CD4-positive, alpha-beta T cell treated with Interleukin-10 for 1 hour (primary cell): ENCODE measurements at places on chromosomes 13 and 19.

- DNase-seq: no peak
These were observed 1526.5 kb upstream of the SLC10A2 start for GRCh38 chr13:104592545-104593250.

GRCh38 chr19:35693835-35694599 lies 10.3 kb upstream of the ZBTB32 start:
- DNase-seq: peak; percentile 94

- DNase-seq: no peak
These were observed 8.4 kb downstream of the GADD45B start for GRCh38 chr19:2484178-2484937.

GRCh38 chr19:58279042-58279924 lies 528 bp downstream of the ZNF8 start:
- DNase-seq: peak; percentile 42

GRCh38 chr19:10752913-10753704 lies 35.2 kb downstream of the DNM2 start:
- DNase-seq: no peak

- DNase-seq: peak; percentile 57
These were observed 7.5 kb upstream of the TSHZ3 start for GRCh38 chr19:31356587-31357314.

DNA sequence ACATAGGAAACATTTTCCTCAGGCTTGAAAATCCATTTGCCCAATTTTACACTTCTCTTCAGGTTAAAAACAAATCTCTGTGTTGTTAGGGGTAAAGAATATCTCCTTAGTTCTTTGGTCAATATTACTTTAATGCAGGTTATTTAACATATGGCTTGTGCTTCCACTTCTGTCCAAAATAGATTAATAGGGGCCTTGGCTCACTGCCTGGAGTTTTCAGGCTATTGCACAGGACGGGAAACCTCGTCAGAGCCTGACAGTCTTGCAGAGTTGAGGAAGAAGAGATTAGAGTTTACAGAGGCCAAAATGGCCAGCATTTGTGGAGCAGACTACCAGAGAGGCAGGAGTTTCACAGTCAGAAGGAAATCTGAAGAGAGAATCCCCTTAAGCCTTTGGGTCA lies 863.9 kb upstream of the GPC6 start:
- DNase-seq: no peak

GRCh38 chr13:44868397-44868796 lies 120.9 kb downstream of the NUFIP1 start:
- DNase-seq: no peak

- no peak for DNase-seq
These were observed 8.1 kb upstream of the ADGRE2 start for GRCh38 chr19:14786421-14786851.

DNA sequence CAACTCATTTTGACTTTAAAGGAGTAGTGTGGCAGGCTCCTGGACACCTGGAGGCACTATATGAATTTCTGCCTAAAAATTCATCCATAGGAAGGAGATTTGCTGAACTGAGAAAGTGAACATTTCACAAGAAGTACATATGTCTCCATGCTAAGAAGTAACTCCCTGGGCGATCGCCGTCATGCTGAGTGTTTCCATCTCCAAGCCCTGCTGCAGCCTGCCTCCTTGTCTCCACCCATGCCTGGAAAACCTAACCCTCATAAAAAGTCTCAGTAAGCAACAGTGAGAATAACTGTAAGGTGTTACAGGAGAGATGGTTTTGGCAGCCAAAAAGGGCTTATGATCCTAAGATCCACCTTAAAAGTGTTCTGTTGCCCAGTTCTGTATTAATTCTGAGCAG lies 251.3 kb downstream of the SHISA2 start:
- DNase-seq: no peak

DNA sequence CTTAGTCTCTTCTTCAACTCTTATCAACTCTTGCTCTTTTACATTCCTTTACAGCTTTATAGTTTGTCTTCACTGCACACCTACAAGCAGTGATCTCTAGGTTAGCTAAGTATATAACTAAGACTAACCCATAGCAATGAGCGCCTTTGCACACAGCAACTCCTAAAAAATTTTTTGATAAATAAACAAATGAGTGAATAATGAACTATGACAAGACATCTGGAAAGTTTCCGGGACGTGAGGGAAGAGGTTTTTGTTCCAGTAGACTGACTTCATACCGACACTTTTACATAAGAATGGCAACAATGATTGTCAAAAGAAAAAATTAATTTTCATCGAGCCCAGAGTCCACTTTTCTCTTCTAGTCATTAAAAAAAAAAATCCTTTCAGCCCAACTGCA lies 98.3 kb downstream of the ELF1 start:
- DNase-seq: no peak

DNA sequence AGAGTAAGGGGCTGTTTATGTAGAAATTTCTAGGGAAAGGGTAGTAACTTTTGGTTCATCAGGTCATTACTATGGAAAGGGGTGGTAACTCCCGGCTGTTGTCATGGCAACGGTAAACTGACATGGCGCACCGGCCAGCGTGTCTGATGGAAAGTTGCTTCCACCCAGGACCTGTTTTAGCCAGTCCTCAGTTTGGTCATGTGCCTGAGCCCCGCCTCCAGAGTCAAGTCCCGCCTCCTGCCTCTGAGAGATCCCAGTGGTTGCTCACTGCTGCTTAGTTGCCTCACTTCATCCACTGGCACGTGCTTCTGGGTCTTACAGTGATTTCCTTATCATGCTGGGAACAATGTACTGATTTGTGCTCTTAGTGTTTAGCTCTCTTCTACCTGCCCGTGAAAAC lies 455.2 kb upstream of the ZNF507 start:
- DNase-seq: no peak

- no peak for DNase-seq
These were observed 126.2 kb upstream of the ZNF91 start for GRCh38 chr19:23521471-23521870.

- no peak for DNase-seq
These were observed 67.0 kb downstream of the LATS2 start for GRCh38 chr13:20994441-20994821.

DNA sequence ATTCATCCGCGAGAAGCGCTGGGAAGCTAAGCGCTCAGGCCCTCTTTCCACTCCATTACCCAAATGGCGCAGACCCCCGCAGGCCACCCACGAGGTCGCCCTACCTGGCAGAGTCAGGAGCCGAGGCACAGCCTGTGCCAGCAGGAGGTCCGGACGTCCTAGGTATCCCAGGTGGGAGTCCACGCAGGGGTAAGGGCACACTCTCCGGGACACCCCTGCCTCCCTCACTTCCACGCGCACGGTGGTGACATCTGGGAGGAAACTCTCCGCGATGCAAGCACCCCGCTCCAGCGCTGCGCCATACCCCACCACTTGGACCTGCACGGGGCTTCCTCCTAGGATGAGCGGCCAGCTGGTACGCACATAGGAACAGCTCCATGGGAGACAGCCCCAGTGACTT lies 95.1 kb upstream of the ARHGEF7 start:
- DNase-seq: no peak

DNA sequence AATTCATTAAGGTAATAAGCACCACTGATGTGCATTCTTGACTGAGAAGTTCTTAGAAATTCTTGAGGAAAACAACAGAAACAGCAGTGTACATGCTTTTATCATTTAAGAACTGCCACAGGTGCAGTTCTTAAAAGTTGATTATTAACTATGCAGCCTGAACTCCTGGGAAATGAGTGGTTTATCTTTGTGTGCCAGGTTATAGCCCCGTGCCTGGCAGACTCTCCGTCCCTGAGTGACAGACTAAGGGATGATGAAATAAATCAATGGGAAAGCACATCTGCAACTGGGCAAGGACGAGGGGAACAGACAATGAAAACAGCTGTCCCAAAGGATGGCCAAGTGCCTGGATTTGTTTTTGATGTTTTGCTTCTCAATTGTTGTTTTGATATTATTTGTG lies 84.4 kb upstream of the SPATA13 start:
- no peak for DNase-seq

GRCh38 chr19:1017115-1017905 lies 3.6 kb downstream of the TMEM259 start:
- no peak for DNase-seq

- peak; percentile 47 for DNase-seq
These were observed 101.3 kb downstream of the ARHGEF7 start for GRCh38 chr13:111216166-111216960.

GRCh38 chr19:29779921-29780320 lies 31.9 kb upstream of the CCNE1 start:
- no peak for DNase-seq
